ENCODE measurements at places on chromosomes 12 and 14.

DNA sequence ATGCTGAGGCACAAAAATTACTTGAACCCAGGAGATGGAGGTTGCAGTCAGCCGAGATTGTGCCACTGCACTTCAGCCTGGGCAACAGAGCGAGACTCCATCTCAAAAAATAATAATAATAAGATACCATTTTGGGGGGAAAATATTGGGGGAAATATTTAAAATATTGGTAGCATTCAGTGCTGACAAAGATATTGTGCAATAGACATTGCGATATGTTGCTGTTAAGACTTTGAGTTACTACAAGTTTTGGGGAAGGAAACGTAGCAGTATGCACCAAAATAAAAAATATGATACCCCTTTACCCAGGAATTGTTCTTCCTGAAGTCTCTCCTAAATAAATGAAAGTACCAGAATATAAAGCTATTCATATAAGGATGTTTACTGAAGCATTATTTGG is 37.7 kb upstream of the MYBPC1 start:
- no peak for DNase-seq

DNA sequence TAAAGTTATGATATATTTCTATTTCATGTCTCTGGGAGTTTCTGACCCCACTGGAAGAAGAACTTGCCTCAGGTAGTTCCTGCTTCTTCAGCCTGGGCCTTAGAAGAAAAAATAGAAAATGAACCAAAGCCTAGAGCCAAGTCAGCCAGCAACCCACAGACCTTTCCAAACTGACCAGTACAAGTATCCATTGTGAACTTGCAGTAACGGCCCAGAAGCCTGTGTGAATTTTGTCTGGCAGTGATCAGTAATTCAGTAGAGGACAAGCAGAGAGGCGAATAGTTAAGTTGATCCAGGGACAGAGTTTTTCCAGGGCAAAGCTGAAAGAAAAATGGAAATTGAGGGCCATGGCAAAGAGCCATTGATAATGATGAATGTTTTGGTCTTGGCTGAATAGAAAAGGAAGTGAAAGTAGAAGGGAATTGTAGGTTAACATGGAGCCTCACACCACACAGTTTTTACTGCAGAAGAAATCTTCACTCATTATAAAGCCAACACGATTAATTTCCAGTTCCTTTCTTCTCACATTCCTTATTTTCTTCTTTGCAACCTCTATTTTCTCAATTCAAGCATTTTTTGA is 311.8 kb downstream of the BTG1 start:
- no peak for DNase-seq

DNA sequence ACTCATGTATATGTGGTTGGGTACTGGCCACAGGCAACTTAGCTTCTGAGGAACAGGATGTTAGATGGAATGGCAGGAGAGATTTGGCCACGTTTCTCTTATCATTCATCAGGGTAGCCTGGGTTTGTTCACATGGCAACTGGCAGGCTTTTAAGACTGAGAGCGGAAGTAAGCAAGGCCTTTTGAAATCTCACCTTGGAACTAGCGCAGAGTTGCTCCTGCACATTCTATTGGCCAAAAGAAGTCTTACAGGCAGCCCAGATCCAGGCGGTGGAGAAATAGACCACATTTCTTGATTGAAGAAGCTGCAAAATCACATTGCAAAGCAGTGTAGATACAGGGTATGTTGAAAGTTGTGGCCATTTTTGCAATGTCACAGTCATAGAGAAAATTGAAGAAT is 3.7 kb downstream of the CLEC4A start:
- no peak for DNase-seq

- no peak for DNase-seq
These were observed 146.3 kb upstream of the KRAS start for GRCh38 chr12:25397001-25397400.

- DNase-seq = no peak
These were observed 86.4 kb upstream of the GPR68 start for GRCh38 chr14:91330856-91331255.

- DNase-seq = no peak
These were observed 590.5 kb upstream of the LRFN5 start for GRCh38 chr14:41016213-41016612.

- no peak for DNase-seq
These were observed 9.5 kb downstream of the PPP1CC start for GRCh38 chr12:110733089-110733715.

GRCh38 chr12:64558754-64559153 is 51.5 kb upstream of the RASSF3 start:
- DNase-seq = no peak

DNA sequence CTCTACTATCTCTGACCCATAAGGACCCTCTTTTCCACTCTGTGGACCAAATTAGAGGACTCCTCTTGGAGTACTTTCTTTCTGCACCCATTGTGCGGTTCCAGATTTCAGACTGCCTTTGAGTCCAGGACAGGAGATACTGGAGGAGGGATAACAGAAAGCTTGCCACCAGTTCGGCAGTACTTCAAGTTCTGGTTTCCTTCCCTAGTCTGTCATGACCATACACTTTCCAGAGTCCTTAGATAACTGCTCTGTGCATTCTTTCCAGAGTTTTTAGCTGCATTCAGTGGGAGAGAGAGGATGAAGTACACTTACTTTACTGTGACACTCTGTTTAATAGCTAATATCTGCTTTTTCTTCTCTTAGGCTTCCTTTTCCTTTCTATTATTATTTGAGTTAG is 54.8 kb upstream of the OSBPL8 start:
- no peak for DNase-seq

DNA sequence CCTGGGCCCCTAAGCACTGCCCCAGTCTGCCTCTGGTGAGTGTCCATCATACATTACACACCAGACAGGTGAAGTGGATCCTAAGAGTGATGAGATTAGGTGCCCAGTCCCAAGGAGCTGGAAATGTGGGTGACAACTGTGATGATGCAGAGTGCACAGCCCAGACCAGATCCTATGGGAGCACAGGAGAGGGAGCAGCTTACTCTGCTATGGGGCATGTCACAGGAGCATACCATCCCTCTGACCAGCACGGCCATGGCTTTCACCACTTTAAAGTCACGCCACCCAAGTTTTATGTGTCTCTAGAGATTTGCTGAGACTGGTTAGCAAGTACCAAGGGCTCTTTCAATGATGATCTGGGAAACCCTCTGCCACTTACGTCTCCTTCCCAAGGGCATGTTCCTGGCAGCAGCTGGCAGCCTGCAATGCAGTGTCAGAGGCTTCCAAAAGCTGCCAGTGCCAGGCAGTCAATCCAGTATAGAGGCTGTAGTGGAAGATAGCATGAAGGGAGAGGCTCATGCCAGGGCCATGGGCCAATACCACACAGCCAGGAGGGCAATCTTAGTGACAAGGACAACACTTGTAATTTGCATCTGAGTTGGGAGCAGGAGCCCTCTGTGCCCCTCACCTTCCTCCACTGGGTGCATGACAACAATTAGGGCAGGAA is 40.2 kb downstream of the STAB2 start:
- no peak for DNase-seq

- DNase-seq = no peak
These were observed 70.4 kb downstream of the RPL10L start for GRCh38 chr14:46581036-46581671.

- no peak for DNase-seq
These were observed 12.3 kb downstream of the EMP1 start for GRCh38 chr12:13208533-13209435.

- DNase-seq = no peak
These were observed 51.8 kb downstream of the GLT1D1 start for GRCh38 chr12:128905003-128905544.

GRCh38 chr12:110638796-110639195 is 24.9 kb downstream of the TCTN1 start:
- no peak for DNase-seq

DNA sequence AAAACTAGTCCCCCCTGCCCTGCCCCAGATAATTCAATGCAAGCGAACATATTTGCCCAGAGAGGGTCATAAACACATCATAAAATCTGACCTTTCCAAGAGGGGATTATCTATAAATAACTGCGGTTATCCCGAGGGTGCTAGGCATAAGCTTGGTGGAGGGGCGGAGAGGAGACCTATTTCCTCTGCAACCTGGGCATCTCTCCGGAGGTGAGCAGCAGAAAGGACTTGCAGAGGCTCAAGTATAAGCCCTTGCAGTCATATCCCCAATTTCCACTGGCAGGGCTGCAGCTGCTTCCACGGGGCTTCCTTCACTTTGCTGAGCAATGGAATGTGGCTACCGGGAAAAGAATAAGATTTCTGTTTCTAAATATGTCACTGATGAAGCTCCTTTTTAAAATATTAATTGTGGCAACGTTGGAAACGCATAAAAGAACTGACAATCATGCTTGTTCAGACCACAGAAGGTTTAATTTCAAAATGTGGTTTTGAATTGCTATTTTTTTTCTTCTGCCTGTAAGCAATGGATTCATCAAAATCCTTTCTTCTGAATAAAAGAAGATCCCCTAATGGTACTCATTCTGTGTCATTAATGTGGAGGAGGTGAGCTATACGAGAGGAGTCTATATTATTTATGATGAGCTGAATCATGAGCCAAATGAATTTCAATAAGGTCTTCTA is 268.9 kb upstream of the ATP2B1 start:
- no peak for DNase-seq

DNA sequence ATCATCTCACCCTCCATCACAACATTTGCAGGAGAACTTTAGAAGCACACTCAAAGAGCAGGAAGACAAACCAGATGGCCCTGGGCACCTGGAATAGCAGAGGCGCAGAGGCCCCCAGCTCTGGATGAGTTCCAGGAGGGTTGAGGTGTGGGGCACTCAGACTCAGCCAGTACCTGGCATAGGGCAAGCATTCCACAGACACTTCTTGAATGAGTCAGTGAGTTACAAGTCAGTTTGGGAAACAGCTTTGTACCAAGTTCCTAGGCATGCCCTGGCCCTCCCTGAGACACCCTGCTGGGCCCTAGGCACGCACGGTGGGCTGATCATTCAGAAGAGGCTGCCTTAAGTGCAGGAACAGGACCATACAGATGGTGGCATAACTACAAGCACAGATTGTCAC is 54.3 kb downstream of the MAP3K9 start:
- DNase-seq = no peak

DNA sequence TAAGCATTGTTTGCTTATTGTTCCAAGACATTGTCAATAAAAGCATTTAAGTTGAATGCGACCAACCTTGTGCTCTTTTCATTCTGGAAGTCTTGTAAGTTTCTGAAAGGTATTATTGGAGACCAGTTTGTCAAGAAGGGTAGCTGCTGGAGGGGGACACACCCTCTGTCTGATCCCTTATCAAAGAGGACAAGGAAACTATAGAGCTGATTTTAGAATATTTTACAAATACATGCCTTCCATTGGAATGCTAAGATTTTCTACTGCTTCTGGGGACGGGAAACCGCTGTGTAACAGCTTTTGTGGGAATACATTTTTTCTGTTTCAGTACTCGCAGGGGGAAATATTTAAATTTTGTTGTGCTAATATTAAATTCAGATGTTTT is 3.5 kb downstream of the FOS start:
- DNase-seq = no peak

DNA sequence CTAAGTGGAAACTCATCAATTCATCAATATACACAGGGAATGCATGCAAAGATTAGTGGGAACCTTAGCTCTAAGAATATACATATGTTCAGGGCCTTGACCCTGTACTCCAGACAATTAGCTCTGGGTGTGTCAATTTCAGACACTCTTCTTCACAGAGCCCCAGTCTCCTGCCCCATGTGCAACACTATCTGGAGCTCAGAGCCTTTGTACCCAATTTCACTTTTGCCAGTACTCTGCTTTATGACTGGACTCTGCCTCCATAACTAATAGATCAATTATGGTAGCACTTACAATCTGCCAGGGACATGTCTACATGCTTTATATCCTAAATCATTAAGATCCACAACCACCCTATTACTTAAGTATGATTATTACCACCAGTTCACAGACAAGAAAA is 152.5 kb upstream of the PLEKHG7 start:
- DNase-seq = no peak

DNA sequence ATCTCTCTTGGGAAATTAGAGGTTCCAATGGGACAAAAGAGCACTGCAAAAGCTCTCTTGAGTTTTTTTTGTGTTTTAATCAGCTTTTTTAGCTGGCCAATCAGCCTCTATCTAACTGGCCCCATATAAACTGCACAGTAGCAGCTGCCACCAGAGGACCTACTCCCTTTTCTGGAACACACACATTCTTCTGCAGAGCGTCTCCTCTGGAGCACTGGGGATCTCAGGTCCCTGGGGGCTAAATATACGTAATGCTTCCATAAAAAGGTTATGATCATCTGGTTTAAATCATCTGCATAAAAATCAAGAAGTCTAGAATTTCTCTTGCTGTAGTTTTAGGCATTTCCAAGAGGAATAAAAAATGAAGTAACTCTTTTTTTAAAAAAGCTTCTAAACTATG is 32.3 kb downstream of the TSPAN8 start:
- DNase-seq = no peak

- no peak for DNase-seq
These were observed 161.7 kb downstream of the ALX1 start for GRCh38 chr12:85441741-85442140.

All from stimulated activated CD8-positive, alpha-beta memory T cell treated with anti-CD3 and anti-CD28 coated beads, Interleukin-4, amount 100 ng/mL, for 1 hour (primary cell).